NCI-H187 treated with DMSO at 0.1 percent for 48 hours (cell line): ENCODE measurements at places on chromosomes 2 and 18.
A peak's percentile ranks its signal among the peaks of the same experiment; 100 is the strongest.

- no peak for DNase-seq
Observed at GRCh38 chr2:75882530-75882929, 171.8 kb upstream of the GCFC2 start.

- DNase-seq, result no peak
Observed at GRCh38 chr18:64019922-64020756, 50.3 kb downstream of the SERPINB8 start.

GRCh38 chr18:41058351-41059125 lies 896.5 kb upstream of the PIK3C3 start:
- no peak for DNase-seq

GRCh38 chr18:59735269-59735860 lies 38.1 kb upstream of the CCBE1 start:
- no peak for DNase-seq

DNA sequence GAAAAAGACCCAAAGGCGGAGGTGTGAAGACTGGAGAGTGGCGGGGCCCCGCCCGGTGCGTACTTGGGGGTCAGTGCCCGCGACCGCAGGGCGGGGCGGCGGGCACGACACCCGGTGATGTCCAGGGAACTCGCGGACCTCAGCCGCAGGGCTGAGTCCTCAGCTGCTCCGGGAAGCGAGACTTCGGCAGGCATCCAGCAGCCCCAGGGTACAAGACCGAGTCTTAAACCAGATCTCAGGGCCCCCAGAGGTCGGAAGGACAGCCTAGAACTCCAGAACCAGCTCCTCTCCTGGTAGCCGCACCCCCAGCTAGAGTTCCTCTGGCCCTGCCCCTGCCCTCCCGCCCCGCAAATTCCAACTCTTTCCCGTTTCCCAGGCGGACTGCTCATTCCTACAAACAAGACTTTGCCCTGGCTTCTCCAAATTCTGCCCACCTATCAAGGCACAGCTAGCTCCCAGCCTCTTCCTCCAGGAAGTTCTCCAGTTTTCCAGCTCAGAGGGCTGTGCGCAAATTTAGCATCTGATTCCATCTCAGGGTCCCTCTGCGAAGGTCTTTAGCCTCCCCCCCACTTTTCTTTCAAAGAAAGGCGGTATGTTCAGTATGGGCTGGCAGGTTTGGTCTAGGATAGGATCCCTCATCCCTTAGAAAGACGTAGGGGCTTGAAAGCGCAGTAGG lies 26.0 kb upstream of the NOTO start:
- no peak for DNase-seq

GRCh38 chr2:70895249-70895648 lies 40.5 kb upstream of the ATP6V1B1 start:
- DNase-seq, result no peak

DNA sequence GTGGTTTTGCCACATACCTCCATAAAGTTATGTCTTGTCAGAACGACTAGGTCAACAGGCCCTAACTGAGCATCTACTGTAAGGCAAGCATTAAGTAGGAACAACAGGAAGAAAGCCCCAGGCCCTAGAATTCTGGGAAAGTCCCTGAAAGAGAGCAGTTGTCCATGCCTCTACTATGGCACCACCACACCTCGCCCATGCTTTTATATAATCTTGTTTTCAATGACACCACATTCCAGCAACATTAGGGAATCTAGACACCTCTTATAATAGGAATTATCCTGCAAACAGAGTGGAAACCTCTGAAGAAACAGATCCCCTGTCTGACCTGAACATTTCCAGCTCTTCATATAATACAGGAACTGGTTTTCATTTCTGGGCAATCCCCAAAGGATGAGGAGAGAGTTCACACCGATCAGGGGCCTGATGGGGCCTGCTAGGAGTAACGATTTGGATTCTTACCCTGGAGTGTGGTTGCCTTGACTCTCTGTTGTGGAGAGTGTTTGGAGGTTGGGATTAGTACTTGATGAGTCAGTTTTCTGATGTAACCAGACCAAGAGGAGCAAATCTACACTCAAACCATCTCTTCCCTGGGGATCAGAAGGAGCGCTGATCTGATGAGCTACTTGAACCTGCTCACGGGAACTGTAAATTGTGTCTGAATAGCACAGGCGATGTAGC lies 31.9 kb upstream of the CEP68 start:
- DNase-seq, result no peak

- peak; percentile 98 for DNase-seq
Observed at GRCh38 chr2:37083873-37084794, at the start of the genes GPATCH11 and HEATR5B. GPATCH11 (plus strand) TSS chr2:37084518; CDS start chr2:37088382, 3,864 bp downstream. HEATR5B (minus strand) TSS chr2:37084372; CDS start chr2:37083414, 958 bp downstream.

DNA sequence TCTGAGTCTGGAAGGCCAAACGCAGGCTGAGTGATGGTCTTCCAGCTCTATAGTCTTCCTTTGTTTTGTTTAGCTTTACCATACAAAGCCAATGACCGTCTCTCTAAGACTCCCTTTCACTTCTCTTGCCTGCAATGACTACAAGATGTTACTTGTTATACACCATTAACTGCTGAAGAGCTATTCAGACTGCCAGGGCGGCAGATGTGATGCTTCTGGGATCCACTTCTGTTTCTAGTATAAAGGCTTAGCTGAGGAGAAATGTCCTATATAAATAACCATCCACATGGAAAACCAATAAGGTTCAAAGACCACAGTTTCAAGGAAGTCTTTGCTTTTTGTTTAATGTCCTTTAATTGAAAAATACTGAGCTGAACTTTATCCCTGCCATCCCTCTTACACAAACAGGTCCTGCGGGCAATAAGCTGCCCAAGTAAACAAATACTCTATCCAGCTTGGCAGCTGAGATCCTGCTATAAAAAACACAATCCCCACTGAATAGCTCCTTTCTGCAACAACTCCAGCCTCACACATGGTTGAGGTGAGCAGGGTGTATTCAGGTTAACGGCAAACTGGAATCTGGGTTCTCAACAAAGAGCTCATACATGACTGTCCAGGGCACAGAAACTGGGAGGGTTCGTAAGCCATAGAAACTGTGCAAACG lies 124.6 kb downstream of the VIT start:
- DNase-seq, result peak; percentile 99
